ENCODE measurements at places on chromosomes 12 and 14.
A peak's percentile ranks its signal among the peaks of the same experiment; 100 is the strongest.

GRCh38 chr12:3300833-3301401 lies 190.1 kb upstream of the PRMT8 start:
- DNase-seq, result no peak

- no peak for DNase-seq
Observed at GRCh38 chr14:74920281-74920680, 2.8 kb downstream of the RPS6KL1 start.

- DNase-seq, result no peak
Observed at GRCh38 chr12:24073170-24073810, 123.8 kb upstream of the SOX5 start.

DNA sequence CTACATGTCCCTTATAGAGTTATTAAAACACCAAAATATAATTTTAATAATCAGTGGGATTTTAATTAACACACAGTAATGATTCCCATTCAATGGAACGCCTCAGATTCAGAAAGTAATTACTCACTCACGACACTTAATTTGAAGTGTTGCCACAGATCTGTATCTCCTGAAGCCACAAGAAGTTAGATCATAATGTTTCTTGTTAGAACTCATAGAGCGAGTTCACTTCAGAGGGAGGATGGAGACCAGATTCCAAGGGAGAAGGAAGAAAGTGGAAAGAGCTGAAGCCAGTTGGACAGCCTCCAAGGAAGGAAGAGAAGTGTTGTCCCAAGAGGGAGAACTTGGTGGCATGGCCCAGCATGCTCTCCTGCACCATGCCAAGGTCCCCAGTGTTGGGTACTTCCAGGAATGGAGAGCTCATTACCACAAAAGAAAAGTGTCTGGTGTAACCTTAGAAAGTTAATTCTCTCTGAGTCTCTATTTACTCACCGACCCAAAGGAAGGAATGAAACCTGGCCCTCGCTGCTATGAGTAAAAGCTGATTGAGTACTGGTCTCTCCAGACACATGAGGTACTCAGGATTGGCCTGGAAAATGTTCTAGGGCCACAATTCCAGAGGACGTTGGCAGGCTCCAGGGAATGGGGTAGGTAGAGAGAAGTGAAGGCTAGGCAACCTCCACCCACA lies 305.4 kb downstream of the BCL11B start:
- peak; percentile 14 for DNase-seq

- no peak for DNase-seq
Observed at GRCh38 chr14:42802346-42802745, 1195.7 kb downstream of the LRFN5 start.

DNA sequence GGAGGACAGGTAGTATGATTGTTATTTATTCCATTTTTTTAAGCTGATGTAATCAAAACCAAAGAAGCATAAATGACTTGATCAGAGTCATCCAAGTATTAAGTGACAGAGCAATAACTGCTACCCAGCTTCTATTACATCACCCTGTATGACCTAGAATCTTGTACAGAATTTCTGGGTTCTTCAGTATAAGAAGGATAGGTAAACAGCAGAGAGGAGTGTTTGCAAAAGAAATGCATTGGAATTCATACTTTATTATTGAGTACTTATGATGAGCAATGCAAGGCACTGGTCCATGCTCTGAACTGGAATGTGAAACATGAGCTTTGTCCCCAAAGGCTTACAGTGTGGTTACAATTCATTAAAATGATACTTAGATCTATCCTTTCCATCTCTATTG lies 916.8 kb downstream of the DIO2 start:
- no peak for DNase-seq

DNA sequence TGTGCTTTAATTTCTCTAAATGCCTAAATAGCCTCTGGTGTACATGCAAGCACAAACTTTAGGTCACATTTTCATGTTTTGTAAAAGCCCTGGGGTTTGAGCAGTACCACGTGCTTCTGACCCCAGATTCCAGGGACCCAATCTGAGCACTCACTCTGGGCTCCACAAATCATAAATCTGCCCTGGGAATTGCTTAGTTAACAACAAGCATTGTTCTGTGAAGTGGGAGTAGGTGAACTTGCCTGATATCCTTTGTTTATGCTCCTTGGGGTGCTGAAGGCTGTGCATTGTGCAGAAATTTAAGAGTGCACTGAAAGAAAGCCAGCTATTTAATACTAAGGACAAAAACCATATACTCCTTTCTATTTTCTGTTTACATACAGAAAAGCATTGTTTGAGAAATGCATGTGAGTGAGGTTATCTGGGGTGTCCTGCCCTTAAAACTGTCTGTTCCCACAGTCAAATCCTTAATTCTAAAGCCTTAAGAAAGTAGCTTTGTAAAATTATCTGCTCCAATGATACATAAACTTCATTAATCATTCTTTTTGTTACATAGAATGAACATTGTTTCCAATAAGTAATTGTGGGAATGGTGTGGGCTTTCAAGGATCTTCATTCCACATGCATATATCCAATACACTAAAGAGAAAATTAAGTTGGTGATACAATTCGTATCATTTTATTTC lies 258.6 kb upstream of the NPAS3 start:
- no peak for DNase-seq

DNA sequence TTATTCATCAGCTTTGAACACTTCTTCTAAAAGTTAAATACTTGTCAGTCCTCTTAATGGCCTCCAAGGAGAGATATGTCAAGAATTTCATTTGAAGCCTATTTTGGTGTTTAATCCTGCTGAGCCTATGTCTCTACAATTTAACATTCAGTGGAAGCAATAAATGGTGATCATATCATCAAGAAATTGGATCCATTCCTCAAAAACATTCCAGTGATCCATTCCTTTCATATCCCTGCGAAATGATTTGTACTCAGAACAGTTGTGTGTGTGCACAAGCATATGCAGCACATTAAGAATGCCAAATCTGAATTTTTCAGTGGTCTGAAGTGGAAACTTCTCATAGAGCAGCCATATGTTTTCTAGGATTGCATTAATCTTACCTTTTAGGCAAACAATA lies 373.7 kb upstream of the SYT1 start:
- DNase-seq, result no peak

DNA sequence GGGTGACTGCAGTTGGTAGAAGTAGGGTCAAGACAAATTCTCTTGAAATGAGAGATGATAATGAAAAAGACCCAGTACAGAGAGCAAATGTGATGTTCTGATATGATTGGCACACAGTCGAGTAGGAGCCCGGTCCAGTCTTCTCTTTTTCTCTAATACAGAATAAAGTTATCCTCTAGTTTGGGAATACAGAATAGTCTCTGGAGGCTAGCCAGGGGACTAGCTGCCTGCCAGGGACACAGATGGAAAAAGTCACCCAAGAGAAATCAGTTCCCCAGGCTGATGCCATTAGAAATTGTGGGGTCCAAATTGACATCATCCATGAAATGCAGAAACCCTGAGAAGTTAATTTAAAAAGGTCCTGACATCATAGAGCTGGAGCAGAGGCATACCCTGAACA lies 177.2 kb upstream of the NEDD1 start:
- DNase-seq, result no peak

- no peak for DNase-seq
Observed at GRCh38 chr12:122020795-122021192, 890 bp upstream of the BCL7A start.

DNA sequence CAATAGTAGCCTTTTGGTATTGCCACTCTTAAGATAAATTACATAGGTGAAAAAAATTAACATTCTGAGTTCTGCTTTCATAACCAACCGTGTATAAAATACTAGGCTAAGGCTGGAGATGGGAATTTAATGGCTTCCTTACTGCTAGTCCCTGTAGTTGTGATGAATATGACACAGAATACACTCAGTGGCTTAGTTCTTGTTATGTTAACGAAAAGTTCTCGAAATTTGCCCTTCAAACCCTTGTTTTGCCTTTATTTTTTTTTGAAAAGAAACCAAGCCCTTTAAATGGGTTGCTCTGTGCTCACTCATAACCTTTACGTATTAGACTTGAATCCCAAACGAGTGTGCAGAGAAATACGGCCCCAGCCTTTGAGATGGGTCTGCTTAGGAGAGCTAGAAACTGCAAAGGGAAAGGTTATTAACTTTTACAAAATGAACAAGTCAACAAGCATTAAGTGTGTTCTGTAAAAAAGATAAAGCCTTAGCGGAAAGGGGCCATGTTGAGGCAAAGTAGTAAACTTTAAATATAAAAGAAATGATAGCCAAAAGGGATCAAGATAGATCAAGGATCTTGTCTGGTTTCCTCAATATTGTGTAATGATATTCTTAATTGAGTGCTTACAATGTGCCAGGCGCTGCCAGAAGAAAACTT lies 1.7 kb downstream of the NUDT4 start:
- no peak for DNase-seq

DNA sequence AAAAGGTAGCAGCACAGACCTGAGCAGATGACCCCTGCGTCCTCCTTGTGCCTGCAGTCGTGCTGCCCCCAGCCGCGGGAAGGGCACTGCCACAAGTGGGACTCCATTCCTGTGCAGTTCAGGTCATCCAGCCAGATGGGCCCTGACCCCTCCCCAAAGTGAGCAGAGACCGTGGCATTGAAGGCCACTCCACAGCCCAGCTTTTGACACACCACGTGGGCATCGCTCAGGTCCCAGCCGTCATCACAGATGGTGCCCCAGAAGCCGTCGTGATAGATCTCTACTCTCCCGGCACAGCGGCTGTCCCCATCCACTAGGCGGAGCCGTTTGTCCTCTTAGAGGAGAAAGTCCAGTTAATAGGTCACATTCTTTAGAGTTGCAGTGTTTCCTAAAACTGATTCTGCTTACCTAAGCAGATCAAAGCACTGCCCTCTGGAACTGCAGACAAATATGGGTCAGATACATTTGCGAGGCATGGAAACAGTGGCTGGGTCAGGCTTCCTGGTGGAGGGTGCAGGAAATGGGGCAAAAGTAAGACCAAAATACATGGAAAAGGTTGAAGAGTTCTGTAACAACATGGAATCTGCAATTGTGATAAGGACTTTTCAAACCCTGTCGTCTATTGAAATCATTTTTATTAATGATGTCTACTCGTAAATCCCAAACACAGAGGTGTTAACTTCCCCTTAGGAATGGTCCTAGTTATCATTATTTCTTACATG lies 69.4 kb downstream of the CD163L1 start:
- peak; percentile 82 for DNase-seq

- DNase-seq, result peak; percentile 54
Observed at GRCh38 chr12:130958557-130959140, 4.9 kb downstream of the ADGRD1 start.

GRCh38 chr12:116490471-116490870 lies 68.7 kb upstream of the MAP1LC3B2 start:
- no peak for DNase-seq

DNA sequence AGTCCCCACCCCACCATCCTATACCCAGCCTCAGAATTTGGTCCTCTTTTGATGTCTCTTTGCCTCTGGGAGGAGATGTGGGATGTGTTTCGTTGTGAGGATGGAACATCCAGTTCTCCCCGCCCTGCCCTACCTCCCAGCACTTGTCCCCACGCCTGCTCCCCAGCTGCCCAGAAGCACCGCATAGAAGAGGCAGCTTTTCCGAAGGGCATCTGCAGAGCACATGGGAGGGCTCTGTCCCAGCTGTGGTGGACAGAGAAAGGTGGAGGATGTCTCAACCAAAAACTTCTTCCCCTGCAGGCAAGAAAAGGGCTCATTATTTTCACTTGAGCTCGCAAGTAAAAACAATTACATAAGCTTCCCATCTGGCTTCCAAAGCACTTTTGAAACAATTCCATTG lies 302.6 kb downstream of the PCNX1 start:
- no peak for DNase-seq

DNA sequence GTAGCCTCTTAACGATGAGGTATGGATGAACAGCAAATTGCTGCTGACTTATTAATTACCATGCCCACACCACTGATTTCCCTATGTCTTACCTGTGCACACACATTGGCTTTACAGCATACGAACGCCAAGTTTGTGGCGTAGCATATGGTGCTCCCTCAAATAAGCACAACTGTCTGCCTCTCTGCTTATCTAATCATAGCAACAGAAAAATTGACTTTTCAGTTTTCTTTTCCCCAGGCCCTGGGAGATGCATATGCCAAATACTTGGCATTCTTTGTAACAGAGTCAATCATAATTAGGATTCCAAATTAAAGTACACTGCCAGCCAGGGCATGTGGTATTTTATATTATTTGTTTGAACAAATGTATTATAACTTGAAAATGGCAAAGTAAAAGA lies 625.5 kb downstream of the DIO2 start:
- DNase-seq, result no peak

DNA sequence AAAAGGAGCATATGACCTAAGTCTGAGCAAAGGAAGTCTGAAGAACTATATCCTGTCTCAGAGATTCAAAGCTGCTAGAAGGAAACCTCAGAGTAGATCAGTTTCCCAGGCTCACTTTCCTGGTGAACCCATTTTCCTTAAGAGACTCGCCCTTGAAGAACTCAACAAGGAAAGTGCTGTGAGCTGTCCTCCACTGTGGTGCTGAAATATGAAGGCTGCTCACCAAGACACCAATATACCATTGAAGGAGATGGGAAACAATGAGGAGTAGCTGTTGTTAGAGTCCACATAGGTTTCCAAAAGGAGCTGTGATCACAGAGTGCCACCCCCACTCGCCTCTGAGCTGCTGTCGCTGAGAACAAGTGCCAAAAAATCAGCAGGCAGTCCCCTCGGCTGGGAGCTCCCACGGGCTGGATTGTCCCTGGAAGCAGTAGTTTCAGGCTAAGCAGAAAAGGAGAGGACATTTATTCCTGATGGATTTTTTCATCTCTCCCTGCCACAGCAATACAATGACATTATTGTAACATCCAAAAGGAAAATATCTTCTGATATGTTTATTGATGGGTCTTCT lies 282.1 kb downstream of the RPS29 start:
- peak; percentile 79 for DNase-seq

DNA sequence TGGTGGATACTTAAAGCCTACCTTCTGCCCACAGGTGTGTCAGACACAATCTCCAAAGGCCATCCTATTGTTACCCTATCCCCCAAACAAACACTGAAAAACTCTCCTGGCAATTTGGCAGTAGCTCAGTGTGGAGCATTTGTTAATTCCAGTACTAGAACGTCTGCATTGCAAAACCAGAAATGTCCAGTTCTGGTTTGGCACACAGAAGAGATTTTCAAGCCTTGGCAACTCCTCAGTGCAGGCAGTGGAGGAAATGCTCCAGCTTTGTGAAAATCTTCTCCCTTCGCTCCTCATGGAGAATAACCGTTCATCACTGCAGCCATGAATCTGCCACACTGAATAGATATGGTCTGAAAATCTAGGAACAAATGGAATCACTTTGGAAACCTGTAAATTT lies 5.3 kb upstream of the SOCS2 start:
- DNase-seq, result no peak

DNA sequence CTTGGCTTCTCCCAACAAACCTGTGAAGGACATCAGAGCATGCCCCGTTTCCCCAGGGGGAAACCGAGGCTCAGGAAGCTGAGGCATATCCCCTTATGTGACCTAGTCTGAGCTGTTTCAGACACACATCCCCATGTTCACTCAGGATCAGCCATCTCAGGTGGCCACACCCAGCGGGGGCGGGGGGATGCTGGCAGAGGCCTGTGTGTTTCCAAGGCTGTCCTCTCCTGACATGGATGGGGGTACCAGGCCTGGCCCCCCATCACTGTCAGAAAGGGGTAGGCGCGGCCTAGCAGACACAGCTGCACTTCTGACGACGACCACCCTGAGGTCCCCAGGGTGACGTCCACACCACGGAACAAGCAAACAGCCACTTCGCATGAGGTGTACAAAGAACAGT lies 22.1 kb downstream of the CCDC85C start:
- DNase-seq, result no peak
